ENCODE measurements at places on chromosomes 1 and 21.

GRCh38 chr21:43872531-43873197, 7.6 kb downstream of the AGPAT3 start:
- DNase-seq = no peak

DNA sequence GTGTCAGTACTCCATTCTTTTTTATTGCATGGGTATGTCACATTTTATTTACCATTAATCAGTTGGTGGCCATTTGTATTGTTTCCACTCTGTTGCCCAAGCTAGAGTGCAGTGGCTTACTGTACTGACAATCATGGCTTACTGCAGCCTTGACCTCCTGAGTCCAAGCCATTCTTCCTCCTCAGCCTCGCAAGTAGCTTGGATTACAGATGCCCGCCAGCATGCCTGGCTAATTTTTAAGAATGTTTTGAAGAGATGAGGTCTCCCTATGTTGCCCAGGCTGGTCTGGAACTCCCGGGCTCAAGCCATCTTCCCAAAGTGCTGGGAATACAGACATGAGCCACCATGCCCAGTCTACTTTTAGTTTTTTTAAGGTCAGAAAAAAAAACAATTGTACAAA, 813 bp upstream of the SFT2D2 start:
- DNase-seq = no peak

DNA sequence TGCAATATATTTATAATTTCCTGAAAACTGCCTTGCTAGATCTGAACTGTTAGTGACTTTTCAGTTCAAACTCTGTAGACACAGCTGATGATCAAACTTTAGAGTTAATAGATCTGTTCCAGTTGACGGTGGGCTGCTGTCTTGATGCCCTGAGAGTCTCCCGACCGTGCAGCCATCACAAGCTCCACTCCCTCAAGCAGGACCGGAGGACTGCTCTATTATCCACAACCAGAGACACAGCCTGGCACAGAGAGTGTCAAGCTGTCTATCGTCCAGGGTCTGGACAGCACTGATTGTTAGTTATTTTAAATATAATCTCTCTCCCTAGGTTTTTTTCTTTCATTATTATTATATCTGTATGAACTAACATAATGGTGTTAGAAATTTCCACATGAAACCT, 8.0 kb downstream of the CHODL start:
- DNase-seq = no peak

DNA sequence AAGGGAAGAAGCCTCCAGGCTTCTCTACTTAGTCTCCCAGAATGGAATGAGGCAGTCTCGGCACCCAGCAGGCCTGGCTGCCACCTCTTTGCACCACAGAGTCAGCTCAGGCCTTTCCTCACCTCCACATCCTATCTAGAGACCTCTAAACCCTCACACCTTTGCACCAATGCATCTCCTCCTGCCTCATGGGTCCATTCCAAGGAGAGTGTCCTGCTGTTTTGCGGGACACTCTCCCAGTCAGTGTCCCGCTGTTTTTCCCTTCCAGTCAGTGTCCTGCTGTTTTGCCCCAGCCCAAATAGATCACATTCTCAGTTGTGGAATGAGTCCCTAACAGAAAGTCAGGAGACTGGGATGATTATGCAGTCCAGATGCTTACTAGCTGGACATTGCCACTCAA, 185.6 kb upstream of the CAMK1G start:
- DNase-seq = no peak

GRCh38 chr1:246761396-246761795, 37.2 kb downstream of the SCCPDH start:
- no peak for DNase-seq

GRCh38 chr1:237261198-237261597, 219.2 kb downstream of the RYR2 start:
- DNase-seq = no peak

DNA sequence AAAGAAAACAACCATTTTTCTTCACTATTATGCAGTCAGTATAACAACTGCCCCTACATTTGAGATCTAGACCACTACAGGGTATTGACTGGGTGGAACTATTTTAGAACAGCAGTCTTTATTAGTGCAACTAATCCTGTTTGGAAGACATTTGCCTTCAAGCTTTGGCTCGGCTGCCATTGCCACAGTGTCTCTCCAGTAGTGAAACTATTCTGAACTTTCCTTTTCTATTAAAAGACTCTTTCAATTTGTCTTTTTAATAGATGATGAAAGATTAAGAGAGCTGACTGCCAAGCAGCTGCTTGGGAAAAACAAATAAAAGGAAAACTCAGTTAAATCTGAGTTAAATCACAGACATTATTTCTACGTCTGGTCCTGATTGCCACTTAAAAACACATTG, 49.3 kb downstream of the LPGAT1 start:
- no peak for DNase-seq

DNA sequence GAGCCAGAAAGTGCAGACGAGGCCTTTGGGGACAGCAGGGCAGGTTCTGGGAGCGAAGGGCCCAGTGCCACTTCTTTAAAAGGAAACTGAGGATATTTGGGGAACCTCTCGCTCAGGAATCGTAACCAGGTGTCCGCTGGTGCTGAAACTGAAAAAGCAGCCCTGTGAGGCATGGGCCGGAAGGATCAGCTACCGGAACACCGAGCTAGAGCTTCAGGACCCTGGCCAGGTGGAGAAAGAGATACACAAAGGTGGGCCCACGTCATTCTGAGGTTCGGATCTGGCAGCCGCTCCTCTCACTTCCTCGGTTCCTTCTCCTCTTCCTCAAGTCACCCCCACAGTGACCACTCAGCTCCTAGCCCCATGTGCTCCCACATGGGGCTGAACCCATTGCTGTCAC, 18.1 kb downstream of the MX2 start:
- no peak for DNase-seq

GRCh38 chr1:208256556-208256955, 12.4 kb upstream of the PLXNA2 start:
- no peak for DNase-seq

DNA sequence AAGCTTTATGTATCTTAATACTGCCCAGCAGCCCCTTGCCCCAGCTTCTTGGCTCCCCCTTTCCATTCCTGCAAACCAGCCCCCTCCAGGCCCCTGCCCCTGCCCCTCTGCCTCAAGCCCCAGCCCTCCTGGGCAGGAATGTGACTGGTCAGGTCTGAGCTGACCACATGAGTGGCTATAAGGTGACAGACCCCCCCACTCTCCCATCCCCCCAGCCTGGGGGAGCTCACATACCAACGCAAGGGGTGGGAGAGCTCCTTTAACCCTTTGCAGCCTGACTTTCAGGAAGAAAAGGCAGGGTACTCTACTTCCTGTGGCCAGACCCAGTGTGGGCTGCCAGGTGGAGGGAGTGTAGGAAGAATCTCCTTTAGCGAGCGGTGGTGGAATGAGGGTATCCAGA, 33.2 kb downstream of the AHDC1 start:
- no peak for DNase-seq

- DNase-seq = no peak
Measured at GRCh38 chr1:3943806-3944577, 43.9 kb upstream of the C1orf174 start.

- DNase-seq = peak; percentile 41
Measured at GRCh38 chr1:31593770-31594632, 17.7 kb downstream of the TINAGL1 start.

DNA sequence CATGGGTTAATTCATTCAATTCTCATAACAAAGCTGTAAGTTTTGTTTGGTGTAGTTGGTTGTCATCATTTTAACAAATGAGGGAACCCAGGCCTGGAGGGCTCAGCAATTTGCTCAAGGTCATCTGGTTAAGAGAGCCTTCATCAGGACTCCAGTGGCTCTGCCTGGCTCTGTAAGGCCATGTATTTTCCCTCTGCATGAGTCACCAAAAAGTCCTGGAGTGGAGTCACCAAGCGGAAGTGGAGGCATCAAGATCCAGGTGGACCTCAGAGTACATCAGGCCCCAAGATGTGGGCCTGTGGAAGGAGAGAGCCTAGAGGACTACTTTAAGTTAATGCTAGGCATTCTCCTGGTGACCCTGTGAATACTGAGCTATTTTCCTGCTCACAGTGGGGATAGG, 30.0 kb upstream of the RBM15 start:
- no peak for DNase-seq

- no peak for DNase-seq
Measured at GRCh38 chr21:41445465-41445862, 19.4 kb downstream of the MX1 start.

DNA sequence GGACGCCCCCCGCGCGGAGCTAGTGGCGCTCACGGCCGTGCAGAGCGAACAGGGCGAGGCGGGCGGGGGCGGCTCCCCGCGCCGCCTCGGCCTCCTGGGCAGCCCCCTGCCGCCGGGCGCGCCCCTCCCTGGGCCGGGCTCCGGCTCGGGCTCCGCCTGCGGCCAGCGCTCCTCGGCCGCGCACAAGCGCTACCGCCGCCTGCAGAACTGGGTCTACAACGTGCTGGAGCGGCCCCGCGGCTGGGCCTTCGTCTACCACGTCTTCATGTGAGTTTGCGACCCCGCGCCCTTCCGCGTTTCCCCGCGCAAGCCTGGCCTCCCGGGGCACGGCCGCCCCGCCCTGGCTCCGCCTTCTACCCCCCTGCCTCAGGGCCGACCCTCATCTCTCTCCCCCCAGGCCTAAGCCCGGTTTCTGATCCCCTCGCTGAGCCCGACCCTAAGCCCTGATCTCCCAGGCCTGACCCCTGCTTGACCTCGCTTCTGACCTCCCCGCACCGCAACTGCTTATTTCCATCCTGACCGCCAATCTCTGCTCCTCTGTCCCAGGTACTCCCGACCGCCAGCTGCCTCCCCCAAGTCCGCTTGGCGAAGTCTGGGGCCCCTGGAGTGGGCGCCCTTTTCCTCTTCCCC, 669 bp downstream of the KCNQ4 start:
- no peak for DNase-seq

GRCh38 chr1:154896771-154897286, 26.7 kb upstream of the KCNN3 start:
- DNase-seq = no peak

DNA sequence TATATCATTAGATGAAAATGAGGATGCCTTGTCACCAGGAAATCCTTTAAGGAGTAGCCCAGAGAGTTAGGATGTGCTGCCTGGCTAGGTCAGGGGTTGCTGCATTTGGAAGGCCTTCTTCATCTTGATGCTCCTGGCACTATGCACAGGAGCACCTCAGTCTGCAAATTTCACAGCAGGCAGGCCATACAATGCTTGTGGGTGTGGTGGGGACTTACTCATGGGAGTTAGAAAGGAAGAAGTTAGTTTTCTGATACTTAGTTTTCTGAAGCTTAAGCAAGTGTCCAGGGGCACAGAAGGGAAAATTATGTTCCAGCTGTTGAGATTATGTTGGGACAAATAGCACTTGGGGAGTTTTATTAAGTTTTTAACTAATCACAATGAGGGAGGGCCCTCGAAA, 11.4 kb downstream of the HLX start:
- DNase-seq = no peak

GRCh38 chr1:156499842-156500542, 583 bp downstream of the MEF2D start:
- DNase-seq = no peak

DNA sequence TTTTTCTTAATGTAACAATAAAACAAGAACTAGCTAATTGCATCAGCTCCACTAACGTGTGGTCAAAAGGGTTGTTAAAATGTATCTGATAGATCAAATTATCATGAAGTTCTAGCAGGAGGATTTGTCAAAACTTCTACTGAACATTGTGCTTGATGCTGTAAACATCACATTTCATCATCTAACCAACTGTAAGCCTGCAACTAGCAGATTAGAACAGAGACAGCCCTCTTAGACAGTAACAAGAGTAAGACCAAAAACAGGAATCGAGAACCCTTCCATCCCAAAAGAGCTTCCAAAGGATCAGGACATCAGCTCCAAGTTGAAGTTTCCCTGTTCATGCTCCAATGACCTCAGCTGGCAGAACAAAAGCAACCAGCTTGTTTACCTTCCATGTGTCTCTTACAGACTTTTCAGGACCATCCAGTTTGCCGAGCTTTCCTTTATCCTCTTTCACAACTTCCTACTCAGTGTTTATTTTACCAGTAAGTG, 44.6 kb downstream of the NIBAN1 start:
- DNase-seq = no peak

GRCh38 chr1:202639500-202639899, 70.8 kb downstream of the SYT2 start:
- DNase-seq = no peak

DNA sequence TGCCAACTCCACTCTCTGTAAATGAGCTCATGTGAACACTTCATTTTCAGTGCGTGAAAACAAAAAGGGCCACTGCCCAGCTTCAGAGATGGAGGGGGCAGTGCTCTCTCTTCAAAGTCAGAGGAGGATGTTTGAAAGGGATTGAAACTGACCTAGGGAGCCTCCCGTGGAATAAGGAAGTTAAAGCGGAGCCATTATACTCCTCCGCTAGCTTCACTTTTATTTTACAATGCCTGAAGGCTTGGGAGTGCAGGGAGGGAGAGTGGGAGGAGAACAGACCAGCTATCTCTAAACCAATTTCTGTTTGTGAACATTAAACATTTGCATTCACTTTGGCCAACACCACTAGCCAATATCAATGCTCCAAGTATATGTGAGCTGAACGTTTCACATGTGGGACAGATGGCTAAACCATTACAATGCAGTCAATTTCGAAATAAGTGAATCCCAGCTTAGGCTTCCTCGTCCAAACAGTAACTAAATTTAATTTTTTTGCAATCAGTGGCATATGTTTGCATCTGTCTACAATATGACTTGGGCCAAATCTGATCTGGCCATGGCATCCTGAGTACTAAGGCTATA, 126.9 kb downstream of the ESRRG start:
- no peak for DNase-seq

- no peak for DNase-seq
Measured at GRCh38 chr1:168714012-168714411, 15.0 kb downstream of the DPT start.

GRCh38 chr1:73947009-73947408, 251.0 kb downstream of the LRRIQ3 start:
- no peak for DNase-seq

GRCh38 chr1:214331827-214332423, 51.0 kb downstream of the SMYD2 start:
- peak; percentile 31 for DNase-seq

DNA sequence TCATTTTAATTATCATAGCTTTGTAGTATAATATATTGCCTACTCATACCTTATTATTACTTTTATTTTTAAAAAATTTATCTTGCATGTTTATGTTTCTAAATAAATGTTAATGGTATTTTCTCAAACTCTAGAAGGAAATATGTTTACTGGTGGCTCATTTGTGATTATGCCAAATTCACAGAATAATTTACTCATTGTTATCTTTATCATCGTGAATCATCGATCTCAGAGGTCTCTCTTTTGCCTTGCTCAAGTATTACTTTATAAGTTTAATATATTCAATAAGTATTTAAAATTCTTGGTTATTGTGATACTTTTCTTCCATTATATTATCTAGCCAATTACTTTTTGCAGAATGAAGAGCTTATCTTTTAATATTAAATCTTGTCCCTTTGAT, 836.7 kb upstream of the ADAMTS5 start:
- DNase-seq = no peak

DNA sequence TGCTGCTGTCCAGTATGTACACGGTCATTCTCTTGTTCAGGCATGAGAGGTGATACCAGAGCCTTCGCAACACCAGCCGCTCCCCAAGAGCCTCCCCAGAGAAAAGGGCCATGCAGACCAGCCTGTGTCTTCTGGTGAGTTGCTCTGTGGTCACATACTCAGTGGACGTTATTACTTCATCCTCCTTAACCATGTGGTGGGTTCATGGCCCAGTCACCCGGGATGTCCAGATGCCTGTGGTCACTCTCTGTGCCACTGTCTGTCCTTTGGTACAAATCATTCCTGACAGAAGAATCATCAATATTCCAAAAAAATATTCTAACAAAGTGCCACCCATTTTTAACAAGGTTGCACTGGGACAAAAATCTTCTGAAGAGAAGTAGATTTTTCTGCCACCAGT, 8.8 kb upstream of the ZNF124 start:
- no peak for DNase-seq

All from stimulated activated CD4-positive, alpha-beta T cell treated with anti-CD3 and anti-CD28 coated beads, TNF-alpha, amount 100 ng/mL, for 24 hours (primary cell).